T-helper 17 cell (primary cell): ENCODE measurements at places on chromosomes 13 and 19.

DNA sequence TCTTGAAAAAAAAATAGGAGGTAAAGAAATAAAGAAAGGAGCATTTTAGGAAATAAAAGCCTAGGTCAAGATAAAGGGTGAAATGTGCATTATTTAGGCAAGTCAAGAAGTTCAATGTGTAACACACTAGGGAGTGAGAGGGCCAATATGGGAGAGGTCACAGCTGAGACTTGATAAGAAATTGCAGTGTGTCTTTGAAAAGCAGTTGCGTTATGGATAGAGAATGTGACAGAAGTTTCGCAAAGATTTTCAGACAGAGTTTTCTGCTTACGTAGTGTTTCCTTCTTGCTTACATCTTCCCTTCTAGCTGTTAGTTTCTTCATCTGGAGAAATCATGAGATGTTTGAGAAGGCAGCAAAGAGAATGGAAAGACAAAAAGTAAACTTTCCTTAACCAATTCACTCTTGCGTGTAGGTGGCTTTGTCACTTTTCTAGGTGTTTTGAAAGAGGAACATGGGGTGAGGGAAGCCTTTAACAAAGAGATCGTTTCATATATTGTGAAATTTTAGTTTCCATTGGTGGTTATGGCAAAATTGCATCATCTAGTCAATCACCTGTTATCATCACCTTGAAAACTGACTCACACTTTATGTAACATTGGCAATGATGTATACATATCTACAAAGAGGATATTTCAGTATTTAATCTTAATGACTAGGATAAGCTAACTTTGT, 975.5 kb downstream of the OLFM4 start:
- DNase-seq: no peak

DNA sequence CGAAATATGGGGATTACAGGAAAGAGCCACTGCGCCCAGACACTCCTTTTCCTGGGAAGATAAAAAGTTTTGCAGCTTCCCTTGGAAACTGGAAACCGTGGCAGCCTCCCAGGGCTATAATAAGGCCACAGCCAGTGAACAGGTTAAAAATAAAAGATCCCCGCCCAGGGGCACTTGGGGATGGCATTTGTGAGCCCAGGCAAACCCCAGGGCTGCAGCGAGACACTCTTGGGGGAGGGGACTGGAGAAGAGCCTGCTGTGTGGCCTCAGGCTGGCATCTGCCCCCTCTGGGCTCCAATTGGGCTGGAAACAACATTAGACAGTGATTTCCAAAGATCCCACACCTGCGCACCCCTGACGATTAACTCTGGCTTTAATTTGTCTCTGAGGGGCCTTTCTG, 11.2 kb downstream of the FEM1A start:
- DNase-seq: no peak

- DNase-seq: no peak
Observed at GRCh38 chr13:43079392-43079931, 56.1 kb downstream of the DNAJC15 start.

GRCh38 chr13:99311748-99312492, 4.7 kb upstream of the GPR183 start:
- DNase-seq: no peak
